ENCODE measurements at places on chromosomes 2 and 18.

GRCh38 chr2:88139203-88139702 lies 11.4 kb upstream of the FABP1 start:
- DNase-seq: no peak

DNA sequence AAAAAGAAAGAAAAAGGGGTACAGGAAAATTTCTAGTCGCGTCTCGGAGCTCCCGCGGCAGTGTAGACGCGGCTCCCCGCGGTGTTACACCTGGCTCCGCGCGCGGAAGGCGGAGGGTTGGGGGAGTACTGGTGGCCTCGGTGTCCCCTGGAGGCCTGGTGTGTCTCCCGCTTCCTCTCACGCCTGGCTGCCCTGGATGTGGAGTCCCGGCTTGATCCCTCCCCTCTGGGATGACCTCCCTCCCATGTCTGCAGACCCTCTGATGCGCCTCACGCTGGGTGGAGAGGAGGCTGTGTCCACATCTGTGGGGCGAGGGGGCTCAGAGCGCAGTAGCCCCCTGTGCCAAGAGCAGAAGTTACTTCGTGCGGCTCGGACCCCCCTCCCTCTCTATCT lies 1.2 kb downstream of the KIF5C start:
- no peak for DNase-seq

DNA sequence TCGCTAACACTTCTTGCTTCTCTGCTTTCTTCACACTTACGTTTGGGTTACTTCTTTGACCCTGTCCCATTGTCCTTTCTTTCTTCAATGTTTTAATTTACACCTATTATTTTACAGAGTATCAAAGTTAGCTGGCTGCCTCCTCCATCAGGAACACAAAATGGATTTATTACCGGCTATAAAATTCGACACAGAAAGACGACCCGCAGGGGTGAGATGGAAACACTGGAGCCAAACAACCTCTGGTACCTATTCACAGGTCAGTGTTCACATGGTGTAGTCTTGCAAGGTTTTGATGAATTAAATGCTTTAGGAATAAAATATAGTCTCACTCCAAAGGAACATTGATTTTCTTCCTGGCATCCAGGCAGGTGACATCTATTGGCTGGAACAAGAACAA lies 919.0 kb downstream of the MBD2 start:
- no peak for DNase-seq

DNA sequence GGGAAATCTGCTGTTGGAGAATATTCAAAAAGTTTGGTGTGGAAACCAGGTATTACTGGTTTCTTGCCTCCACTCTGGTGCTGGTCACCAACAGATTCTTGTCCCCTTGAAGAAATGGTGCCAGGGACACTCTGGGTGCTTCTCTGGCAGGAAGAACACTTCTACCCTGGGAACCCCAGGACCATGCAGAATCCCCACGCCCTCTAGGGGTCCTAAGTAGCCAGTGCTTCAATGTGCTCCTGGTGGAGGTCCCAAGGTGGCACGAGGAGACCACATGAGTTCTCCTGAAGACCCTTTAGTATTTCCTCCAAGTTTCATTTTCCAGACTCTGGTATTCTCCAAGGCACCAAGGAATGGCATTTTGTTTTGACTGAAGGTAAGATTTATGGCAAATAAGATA lies 380.6 kb downstream of the TSN start:
- no peak for DNase-seq

- DNase-seq: no peak
These were observed 11.4 kb downstream of the DNAJB2 start for GRCh38 chr2:219290381-219291171.

DNA sequence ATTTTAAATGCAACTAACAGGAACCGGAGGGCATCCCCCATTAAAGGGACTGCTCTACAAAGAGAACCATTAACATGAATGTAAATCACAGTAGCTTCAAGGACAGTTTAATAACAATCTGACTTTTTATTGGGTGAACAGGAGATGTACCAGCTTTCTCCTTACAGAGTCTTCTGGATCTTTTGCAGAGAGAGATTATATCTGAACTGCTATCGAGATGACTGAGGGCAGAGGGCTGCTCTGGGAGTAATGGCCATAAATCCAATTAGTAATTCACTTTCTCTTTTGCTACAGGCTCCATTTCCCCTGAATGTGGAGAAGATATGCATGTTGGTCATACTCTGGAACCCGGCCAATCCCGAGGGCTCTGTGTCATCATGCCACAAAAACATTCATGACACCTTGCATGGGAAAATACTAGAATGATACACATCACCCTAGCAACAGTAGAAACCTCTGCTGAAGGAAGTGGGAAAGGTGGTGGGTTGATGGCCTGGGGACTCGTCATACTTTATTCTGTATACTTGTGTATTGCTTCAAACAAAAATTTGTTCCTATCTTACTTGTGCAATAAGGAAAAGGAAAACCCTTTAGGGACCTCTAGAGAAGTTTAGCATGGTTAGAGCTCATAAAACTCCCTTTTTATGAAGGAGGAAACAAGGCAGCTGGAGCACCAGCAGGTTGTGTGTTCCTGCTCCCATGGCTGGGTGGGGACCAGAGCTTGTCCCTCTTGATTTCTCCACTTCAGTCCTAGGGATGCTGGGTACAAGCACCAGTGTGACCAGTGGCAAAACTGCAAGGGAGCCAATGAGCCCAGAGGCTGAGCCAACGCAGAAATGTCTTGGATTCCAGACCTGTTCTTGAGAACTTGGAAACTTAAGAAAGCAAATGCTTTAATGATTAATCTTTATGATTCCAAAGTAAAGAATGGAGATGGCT lies 26.0 kb downstream of the CTAGE1 start:
- DNase-seq: no peak

DNA sequence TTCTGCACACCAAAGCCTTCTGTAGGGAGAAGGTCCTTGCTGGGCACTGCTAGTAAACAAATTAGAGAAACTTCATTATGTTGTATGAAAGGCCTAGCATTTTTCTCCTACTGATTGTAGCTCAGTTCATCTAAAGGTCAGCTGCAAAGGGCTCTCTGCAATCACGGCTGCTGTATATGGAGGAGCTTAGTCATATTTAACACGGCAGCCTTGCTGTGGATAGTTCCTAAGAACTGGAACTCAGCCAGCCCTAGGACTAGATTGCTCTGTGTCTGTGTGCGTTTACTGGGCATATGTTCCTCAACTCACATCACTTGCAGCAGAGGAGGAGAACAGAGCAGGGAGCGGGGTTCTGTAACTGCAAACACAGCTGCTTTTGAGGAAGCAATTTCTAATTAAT lies 1103.9 kb upstream of the KLHL29 start:
- DNase-seq: no peak

- no peak for DNase-seq
These were observed 1.6 kb downstream of the CHCHD5 start for GRCh38 chr2:112585873-112586464.

- no peak for DNase-seq
These were observed 8.1 kb downstream of the NBEAL1 start for GRCh38 chr2:203022751-203023150.

DNA sequence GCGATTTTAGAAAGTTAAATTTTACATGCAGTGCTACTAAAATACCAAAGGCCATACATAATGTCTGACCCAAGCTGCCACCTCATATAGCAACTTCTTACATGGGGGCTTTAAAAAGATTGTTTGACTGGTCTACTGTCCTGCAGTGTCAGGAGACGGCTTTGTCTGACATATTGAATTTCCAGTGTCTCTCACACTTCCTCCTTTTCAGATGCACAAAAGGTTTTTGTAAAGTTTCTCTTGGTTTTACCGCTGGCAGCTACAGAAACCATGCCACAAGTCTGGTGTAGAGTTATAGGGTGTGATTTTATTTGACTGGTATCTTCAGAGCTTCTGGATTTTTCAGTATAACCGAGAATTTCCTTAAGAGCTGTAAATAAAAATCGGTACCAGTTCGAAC lies 1.1 kb upstream of the ASAP2 start:
- no peak for DNase-seq

GRCh38 chr18:53861185-53861584 lies 363.3 kb downstream of the MBD2 start:
- no peak for DNase-seq

DNA sequence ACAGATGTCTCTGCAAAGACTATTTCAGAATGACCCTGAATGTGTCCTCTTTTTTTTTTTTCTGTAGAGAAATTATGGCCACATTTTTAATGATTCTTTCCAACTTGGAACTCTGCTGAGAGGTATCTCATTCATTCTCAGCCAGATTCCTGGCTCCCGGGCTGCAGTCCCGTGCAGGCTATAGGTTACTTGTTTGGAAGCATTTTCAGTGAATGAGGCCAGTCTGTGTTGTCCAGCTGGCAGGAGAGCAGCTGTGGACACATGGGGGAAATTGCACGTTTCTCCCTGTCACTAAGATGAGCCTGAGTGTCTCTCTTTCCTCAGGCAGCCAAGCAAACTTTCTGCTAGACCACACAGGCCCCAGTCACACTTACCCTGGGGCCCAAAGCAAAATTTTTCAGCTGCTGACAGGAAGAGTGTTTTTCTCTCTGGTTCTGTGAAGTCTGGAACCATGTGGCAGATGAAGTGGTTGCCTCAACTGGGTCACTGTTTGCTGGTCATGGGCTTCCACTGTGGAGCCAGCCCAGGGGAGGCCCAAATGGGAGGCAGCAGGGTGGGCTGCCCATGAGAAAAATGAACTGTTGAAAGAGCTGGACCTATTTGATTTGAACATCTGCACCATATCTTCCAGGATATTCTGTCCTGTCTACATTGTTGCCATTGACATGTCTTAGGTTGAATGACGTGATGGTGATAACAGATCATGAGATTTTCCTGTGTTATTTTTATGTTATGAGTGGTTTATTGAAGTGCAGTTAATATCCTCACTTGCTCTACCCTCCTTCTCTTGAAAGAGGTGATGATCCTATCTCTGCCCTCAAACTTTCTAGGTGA lies 431.2 kb downstream of the LPIN1 start:
- no peak for DNase-seq

DNA sequence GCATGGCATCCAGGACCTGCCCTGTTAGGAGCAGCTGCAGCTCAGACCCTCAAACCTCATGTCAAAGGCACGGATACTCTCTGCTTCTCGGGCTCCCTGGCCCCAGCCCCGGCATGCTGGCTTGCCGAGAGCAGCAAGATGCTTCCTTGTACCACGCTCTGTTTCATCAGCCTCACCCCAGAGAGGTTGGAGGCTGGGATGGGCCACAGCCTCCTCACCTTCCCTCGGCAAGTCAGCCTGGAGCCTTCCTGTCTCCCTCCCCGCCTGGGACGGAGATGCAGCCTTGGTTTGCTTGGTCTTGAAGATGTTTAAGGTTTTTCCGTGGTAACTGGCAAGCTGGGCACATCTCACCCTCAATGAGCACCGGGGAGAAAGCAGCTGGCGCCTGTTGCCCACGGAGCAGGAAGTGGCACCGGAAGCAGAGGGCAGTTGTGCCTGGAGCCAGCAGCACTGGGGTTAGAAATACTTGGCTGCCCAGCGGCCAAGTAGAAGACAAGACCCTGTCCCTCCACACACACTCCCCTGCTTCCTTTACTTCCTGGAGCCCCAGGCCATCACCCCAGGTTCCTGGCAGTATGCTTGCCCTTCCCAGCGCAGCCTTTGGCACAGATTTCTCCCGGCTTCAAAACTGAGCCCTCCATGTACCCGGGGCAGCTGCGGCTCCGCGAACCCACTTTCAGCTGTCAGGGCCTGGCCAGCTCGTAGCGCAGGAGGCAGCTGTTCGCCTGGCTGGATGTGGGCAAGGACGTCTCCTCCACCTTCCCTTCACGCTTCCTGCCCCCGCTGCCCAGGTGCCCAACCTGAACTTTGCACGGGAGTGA lies 17.4 kb downstream of the FBLN7 start:
- DNase-seq: peak; percentile 30

GRCh38 chr2:216690456-216690852 lies 4.9 kb downstream of the IGFBP5 start:
- DNase-seq: no peak

DNA sequence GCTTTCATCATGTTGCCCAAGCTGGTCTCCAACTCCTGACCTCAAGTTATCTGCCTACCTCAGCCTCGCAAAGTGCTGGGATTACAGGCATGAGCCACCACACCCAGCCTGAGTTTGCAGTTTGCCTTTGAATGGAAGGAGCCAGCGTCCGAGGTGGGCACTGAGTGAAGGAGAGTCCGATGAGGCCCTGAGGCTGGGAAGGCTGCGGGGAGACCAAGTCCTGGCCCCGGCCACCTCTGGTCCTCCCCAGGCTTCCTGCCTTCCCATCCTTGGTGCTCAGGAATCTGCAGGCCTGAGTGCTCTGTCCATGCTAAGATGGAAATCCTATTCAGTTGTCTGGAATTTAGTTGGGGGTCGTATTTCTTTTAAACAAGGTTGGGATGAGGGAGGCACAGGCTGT lies 82.9 kb downstream of the SMIM21 start:
- no peak for DNase-seq

GRCh38 chr18:9734189-9734588 lies 26.1 kb downstream of the RAB31 start:
- DNase-seq: no peak

DNA sequence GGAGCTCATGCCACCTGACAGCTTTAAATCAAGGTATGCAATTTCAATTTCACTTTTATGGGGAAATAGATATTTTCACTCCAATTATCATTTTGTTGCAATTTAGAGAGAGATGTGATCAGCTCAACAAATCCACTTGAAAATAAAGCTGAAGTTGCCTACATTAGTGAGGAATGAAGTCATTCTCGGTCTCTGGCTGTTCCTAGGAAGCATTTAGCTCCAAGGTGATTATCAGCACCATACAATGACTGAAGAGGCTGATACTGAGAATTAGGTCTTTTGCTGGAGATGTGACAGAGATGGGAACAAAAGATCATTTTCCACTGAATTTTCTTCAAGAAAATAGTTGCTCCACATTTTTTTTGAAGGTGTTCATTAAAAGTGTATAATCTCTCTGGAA lies 1303.7 kb downstream of the DPP10 start:
- DNase-seq: no peak

DNA sequence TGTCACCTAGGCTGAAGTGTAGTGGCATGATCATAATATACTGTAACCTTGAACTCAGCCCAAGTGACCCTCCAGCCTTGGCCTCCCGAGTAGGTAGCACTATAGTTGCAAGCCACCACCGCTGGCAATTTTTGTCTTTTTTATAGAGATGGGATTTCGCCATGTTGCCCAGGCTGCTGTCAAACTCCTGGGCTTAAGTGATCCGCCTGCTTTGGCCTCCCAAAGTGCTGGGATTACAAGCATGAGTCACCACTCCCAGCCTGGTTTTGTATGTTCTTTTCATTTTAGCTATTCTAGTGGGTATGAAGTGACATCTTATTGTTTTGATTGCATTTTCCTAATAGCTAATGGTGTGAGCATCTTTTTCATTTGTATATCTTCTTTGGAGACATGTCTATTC lies 11.3 kb upstream of the EXOC6B start:
- no peak for DNase-seq

GRCh38 chr2:212538305-212539071 lies at the start of gene ERBB4:
Gene ERBB4 (minus strand): TSS chr2:212538802. CDS start chr2:212538530, 272 bp downstream.
- DNase-seq: no peak

Measured in GF-D8 (cell line).